T-helper 1 cell (primary cell): ENCODE measurements at places on chromosomes 3 and 15.

- no peak for DNase-seq
Observed at GRCh38 chr3:108378153-108378951, 82.0 kb downstream of the HHLA2 start.

DNA sequence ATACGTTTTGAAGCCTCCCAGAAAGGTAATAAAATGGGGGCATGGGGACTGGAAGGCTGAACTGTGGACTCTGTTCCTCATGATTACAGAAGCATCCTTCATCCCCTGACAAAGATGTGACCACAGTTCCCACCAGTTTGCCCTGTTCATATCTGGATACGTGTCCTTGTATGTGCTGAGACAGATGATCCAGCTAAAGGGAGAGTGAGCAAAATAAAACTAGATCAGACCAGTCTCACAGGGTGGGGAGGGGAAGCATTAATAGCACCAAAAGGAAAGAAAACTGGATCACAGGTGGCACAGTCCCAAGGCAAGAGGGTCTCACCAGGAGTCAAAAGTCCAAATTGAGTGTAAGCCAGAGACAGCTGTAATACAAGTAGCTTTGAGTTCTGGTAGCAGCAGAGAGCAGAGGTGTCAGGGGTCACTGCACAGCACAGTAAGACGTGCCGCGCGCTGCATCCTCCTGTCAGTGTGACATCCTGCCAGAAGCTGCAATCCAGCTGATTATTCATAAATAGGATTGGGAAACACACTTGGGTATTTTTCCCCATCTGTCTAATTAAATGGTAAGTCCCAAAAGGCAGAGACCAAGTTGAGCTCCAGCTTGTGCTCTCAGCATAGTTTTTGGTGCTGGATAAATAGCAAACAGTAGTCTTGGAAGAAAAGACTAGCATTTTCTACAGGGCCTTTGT lies 560.0 kb upstream of the CFAP20DC start:
- no peak for DNase-seq

GRCh38 chr3:189014526-189014925 lies 157.2 kb upstream of the TPRG1 start:
- no peak for DNase-seq

DNA sequence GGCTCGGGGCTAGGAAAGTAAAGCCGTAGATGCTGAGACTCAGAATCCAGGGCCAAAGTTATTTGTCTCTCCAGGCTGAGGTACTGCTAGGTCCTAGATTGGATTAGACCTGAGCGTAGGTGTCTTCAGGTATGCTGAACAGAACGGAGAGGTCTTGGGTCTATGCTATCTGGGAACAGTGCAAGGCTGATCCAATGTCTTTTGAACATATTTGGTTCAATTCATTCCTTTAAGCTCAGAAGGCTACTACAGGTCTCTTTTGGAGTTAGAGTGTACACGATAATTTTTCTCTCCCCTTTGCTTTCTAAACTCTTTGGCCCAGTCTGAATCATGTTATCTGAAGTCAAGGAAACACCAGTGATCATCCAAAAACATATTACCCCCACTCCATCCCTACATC lies 137.5 kb upstream of the TBL1XR1 start:
- DNase-seq, result no peak

DNA sequence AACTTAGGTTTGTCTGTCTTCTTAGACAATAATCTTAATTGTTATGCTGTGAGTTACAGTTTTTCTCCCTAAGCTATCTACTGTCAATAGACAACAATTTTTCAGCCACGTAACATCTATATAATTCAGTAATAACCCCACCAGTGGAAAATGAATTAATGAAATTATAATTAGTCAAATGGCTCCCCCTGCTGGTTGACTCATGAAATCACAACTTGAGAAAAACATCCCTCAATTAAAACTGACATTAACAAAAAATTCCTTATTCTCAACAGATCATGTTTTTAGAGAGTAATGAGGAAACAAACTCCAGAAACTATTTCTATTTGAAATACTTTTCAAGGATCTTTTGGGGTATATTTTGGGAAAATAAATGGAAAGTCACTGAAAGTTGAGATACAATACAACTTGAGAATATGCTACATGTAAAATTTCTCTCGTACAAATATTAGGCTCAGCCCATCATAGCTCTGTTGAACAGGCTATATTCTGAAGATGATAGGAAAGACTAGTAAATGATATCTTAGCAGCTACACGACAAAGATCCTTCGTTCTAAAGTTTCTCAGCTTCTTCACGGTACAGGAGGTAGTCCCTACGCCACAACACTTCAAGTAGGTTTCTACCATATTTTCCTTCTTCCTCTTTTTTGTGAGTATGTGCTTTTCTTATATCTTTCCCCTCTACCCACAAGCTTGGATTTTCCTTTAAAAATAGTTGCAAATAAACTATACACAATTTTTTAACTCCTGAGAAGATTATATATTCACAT lies 20.7 kb downstream of the PPP1R2 start:
- no peak for DNase-seq

DNA sequence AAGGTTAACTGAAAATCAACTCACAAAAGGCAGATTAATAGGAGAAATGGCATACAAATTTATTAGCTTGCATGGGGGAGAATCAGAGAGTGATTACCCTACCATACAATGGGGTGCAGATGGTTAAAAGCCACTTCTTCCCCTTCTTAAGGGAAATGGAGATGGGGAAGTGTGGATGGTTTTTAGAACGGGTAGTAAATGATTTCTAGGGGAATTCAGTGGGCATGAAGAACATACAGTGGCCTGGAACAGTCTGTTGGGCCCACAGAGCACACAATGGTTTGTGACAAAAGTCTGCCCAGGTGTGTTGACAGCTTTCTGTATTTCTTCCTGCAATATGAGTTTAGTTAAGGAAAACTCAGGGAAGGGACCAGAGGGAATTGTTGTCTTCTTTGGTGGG lies 61.0 kb downstream of the C3orf80 start:
- no peak for DNase-seq

DNA sequence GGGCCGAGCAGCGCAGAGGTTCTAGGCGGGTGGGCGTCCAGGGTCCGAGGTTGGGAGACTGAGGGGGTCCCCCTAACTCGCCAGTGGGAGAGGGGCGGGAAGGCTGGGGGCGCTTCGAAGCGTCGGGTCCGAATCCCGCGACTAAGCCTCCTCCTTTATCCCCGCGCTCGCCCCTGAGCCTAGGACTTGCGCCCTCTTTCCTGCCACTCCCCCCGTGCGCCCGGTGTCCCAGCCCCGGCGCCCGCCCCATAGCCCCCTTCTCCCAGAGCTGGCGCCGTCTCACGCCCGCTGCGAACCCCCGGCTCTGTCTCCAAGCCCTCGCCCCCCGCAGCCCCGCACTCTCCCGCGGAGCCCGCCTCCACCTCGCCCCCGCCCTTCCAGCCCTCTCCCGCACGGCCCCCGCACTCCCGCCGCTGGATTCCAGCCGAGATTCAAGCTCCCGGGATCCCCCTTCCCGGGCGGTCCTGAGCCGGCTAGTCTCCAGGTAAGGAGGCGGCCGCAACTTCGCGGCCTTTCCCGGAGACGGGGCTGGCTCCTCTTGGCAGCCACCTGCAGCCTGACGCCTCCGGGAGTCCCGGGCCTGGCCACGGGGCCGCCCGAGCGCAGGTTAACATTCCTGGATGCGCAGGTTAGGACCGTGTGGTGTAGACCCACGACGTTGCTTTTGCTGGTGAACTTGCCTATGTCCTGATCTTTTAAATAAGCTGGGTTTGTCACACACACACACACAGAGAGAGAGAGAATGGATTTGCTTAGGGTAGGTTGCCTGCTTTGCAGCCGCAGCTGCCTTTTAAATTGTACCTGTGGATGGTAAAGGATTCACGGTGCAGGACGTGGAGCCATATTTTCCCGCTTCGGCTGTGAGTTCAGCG lies 563 bp downstream of the PXYLP1 start:
- DNase-seq, result peak; percentile 20

- DNase-seq, result no peak
Observed at GRCh38 chr3:18389108-18389733, 35.9 kb downstream of the SATB1 start.

DNA sequence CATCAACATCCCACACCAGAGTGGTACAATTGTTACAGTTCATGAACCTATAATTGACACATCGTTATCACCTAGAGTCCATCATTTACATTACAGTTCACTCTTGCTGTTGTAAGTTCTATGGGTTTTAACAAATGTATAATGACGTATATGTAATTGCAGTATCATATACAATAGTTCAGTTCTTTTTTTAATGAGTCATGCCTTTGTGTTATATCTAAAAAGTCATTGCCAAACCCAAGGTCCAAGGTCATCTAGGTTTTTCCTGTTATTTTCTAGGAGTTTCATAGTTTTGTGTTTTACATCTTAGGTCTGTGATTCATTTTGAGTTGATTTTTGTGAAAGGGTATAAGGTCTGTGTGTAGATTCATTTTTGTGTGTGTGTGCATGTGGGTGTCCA lies 160.9 kb upstream of the GALNT15 start:
- DNase-seq, result no peak

GRCh38 chr15:72740219-72740618 lies 43.3 kb downstream of the ADPGK start:
- no peak for DNase-seq

- DNase-seq, result no peak
Observed at GRCh38 chr3:149975919-149976318, 5.2 kb upstream of the PFN2 start.

GRCh38 chr15:74382004-74382816 lies 14.8 kb upstream of the CYP11A1 start:
- DNase-seq, result peak; percentile 69
